Activated gamma-delta T cell treated with Interleukin-2 at 50 U/mL for 16 hours (primary cell): ENCODE measurements at places on chromosomes 4 and X.
A peak's percentile ranks its signal among the peaks of the same experiment; 100 is the strongest.

GRCh38 chrX:12711435-12712040 is 79.7 kb upstream of the PRPS2 start:
- no peak for DNase-seq

- DNase-seq: no peak
Observed at GRCh38 chr4:1244081-1244977, 4.6 kb downstream of the CTBP1 start.

GRCh38 chr4:77921701-77922100 is 59.1 kb downstream of the MRPL1 start:
- no peak for DNase-seq

DNA sequence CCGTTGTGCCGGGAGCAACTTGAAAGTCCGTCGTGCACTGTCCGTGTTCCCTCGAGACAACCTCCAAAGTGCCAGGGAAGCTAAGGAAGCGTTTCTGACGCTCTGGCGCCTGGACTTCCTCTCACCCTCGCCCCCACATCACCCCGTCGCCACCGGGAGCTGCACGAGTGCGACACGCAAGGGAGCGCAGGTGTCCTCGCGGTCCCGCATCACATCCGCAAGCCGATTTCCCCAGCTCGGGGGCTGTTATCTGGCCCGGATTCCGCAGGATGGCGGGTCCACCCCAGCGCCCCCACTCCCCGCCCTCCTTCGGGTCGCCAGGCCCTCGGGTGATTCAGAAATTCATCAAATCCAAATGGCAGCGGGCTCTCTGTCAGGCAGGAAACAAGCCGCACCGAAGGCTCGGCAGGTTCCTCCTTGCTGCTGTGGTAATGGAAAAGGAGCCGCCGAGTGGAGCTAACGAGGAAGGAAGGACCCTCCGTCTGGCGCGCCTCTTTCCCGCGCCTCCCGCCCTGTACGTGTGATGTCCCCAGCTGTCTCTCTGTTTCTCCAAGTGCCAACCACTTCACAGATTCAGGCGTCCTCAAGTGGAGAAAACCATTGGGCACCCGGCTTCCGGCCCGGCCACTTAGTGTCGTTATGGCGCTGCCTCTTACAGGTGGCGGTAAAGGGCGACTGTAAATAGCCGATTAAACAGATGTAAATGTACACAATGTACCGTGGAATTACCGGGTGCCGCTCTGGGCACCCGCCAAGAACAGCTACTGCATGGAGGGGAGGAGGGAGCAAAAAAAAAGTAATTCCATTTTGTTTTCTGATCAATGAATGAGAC is 921 bp upstream of the SETD7 start:
- DNase-seq: peak; percentile 41
